ACHN (cell line): ENCODE measurements at places on chromosomes 5 and 9.

DNA sequence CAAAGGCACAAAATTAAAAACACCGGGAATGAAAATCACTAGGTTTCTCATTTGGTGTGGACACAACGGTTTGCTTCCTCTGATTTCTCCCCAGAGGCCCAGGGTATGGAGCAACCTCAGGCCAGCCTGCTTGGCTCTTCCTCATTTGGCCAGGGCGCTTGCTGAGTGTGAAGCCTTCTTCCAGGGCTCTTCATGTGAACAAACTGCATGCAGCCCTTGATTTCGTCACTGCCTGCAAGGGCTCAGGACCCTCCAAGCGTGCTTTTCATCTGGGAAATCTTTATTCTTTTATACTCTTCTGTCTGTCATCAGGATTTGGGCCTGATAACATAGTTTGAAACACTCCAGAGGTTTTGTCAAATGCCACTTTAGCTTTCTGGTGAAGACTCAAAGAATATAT lies 122.6 kb upstream of the KLF4 start:
- DNase-seq, result no peak

DNA sequence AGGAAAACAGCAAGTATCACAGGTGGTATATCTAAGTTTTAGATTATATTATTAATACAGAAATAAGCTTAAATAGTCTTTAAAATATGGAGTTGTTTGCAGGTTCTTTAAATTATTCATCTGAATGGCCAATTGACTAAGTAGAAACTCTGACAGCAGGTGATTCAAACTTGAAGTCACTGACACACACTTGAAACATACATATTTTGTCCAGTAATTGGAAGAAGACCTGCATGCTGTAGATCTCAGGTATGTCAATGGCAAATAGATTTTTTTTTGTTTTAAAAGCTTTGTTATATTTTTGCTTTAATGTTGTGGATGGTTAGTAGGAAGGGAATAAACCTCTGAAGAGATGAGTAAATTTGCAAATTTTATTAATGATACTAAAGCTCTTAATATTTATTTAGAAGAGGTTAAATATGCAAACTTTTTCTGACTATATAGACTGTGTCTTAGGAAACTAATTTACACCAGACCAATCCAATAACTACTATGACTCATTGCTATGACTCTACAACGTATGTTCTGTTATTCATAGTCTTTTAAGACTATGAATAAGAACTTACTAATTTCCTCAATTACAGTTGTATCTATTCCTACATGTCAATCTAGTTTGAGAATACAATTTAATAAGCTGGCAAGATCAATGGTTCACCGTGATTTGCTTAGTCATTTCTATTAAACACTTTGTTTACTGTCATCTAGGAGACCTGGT lies 53.9 kb upstream of the RORB start:
- DNase-seq, result no peak

DNA sequence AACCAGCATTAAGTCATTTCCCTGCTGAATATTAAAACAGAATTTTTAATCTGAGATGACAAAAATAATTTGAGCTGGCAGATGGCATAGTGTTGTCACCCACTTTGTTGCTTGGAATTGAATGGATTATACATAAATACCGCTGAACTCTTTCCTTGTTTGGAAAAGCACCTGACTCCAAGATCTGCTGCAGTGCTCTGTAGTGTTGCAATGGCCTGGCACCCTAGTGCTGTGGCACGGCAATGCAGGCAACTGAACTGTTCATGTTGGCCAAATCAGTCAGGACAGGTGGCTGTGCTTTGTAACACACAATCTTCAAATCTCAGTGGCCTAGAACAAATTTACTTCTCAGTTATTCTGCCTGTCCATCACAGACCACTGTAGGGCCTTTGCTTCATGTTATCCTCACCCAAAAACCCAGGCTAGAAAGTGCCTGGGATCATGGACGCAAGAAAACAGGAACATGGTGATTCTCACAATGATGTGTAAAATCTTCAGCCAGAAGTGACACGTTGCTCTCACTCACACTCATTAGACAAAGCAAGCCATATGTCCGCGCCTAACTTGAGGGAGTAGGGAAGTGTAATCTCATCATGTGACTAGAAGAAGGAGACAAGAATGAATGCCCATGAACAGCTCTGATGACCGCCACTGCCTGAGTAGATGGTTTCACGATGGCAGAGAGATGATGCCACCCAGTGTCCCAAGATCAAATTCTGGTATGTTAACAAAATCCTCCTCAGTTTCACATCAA lies 191.9 kb upstream of the PUM3 start:
- no peak for DNase-seq

GRCh38 chr5:14134083-14134482 lies 9.1 kb upstream of the TRIO start:
- DNase-seq, result no peak

- no peak for DNase-seq
Measured at GRCh38 chr9:114259798-114260523, 62.9 kb upstream of the ORM1 start.
